ENCODE measurements at places on chromosomes 16 and 17.

DNA sequence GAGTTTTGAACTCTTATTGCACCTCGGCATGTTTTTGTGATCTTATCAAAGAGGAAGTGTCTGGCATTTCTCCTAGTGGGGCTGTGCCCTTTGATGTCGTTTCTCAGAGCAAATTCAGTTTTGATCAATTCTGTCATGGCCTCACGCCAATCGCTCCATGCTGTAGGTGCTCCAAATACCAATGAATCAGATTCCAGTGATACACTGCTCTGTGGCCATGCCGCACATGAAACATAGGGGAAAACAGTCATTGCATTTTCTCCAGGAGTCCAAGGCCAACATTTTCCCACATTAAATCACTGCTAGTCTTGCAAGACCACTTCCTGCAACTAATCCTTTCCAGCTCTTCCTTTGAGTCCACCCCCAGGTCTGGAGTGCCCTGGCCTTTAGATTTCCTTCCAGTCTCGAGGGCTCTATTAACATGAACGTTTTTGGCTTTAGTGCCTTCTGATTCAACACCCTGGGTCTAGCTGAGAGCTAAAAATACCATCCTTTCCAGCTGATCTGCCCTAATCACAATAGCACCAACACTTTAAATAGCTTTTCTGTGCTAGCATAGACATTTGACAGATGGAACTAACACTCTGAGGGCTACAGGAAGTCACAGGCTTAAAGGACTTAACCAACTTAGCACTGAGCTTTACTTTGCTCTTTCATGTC is 18.2 kb upstream of the RASL10B start:
- DNase-seq = no peak

DNA sequence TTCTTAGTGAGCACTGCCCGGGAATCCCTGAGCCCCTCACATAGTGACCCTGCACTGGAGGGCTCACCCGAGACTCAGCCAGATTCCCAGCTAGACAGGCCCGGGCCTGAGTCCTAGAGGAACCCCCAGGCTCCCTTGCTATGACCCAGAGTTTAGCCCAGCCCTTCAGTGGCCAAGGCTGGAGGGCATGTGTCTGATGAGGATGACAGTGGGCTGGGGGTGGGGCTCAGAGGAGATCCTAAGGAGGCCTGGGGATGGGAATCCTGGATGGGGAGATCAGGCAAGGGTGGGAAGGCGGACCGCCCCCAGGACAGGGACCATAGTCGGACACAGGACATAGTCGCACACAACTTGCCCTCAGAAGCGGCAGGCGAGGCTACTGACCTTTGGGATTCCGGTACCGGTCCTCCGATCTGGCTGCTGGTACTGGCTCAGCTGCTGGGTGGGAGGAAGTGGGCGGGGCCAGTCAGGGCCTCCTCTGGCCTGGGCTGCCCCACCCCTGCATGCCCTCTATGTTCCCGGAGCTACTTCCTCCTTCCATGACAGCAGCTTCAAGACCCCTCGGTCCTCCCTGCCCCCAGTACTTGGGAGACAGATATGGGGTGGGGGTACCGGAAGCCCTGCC is 1.1 kb downstream of the CD79B start:
- no peak for DNase-seq

DNA sequence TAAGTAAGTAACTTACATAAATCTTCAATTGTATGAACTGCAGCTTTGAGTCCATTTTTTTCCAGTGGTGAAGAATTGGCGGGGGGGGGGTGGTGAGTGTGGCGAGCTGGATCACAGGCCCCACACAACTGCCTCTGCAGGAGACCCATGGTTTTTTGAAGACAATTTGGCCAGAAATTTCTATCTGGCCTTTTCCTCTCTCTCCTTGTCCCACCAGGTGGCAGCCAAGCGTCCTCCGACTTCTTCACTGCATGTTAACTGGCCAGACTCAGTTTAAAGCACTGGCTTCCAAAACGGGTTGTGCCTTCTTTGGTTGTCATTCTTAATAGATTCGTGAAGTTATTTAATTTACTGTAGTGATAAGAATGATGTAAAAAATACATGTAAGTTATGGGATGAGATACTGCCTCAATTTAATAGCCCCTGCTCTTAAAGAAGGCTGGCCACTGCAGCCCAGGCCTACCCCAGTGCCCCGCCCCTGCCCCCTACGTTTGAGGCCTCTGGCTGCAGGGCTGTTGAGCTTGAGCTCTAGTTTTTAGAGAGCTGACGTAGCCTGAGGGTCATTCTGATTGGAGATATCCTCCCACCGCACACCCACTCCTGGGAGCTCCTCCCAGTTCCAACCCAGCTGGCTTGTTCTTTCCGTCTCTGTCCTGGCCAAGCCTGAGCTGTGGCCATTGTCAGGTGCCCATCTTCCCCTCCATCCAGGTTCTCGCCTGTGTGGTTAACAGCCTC is 36.4 kb downstream of the AKAP1 start:
- DNase-seq = no peak

GRCh38 chr16:49068224-49068623 is 213.4 kb downstream of the CBLN1 start:
- no peak for DNase-seq

- DNase-seq = no peak
Measured at GRCh38 chr17:17928398-17929287, 43.6 kb downstream of the TOM1L2 start.

GRCh38 chr16:7614021-7614795 is 281.6 kb downstream of the RBFOX1 start:
- no peak for DNase-seq

DNA sequence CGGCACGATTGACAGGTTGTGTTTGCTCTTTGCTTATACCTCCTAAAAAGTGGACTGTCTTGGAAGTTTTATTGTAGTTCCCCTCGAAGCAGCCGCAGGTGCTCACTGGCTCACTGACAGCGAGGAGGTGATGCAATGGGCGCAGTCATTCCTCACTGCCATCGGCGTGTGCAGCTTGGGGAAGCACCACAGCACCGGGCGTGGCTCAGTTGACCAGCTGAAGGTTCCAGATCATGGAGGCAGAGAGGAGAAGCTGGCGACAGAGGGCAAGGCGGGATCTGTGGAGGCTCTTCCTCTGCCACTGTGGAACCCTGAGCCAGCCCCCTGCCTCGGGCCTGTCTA is 72.1 kb upstream of the TNRC6C start:
- no peak for DNase-seq

DNA sequence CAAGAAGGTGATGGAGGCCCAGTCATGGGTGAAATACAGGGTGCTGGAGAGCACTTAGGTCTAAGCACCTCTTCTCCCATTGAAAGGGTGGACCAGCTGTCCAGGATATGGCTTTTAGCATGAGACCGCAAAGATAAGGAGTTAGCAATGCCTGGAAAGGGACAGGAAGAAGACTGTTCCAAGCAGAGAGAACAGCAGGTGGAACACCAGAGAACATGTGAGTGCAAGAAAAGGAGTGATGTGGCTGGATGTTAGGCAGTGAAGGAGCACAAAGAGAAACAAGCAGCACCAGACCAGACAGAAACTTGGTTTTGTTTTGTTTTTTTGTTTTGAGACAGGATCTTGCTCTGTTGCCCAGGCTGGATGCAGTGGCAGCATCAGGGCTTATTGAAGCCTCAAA is 45.4 kb upstream of the CCL1 start:
- no peak for DNase-seq

GRCh38 chr17:61421460-61421859 is 21.8 kb downstream of the TBX2 start:
- DNase-seq = no peak

DNA sequence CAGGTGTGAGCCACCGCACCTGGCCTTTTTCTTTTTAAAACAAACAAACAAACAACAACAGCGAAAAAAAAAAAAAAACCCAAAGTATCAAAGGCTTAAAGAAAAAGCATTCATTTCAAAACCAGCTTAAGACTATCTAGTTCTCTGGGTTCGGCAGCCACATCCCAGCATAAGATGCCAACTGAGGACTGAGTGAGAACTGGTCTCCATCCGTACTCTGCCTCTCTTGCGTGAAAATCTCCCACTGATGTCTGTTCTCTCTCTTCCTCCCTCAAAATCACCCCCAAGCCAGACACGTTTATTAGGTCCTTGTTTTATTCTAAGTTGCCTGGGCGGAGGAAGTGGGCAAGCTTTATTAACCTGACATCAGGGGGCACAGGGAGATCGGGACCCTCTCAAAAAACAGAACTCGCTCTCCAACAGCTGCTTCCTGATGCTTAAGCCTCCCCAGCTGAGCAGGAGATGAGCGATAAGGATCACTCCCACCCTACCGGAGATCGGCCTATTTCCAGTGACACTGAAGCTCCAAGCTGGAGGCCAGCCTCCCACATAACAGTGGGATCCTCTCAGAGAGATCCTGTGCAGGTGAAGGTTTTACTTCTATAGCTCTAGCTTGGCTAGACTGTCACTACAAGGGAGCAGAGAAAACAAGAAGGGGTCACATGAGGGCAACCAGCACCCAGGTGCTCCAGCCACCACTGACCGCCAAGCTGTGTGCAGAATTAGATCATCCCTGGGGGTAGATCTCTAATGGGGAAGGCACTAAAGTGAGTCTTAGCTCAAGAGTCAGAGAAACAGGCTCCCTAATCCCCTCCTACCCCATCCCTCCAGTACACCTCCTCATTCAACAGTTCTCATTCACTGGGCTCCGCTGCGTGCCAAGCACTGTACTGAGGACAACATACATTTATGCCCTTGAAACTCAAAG is 13.6 kb downstream of the CDC42EP4 start:
- no peak for DNase-seq

GRCh38 chr17:68614718-68615117 is 13.6 kb upstream of the FAM20A start:
- DNase-seq = no peak

GRCh38 chr16:56606071-56606475 is 2.3 kb upstream of the MT2A start:
- no peak for DNase-seq

DNA sequence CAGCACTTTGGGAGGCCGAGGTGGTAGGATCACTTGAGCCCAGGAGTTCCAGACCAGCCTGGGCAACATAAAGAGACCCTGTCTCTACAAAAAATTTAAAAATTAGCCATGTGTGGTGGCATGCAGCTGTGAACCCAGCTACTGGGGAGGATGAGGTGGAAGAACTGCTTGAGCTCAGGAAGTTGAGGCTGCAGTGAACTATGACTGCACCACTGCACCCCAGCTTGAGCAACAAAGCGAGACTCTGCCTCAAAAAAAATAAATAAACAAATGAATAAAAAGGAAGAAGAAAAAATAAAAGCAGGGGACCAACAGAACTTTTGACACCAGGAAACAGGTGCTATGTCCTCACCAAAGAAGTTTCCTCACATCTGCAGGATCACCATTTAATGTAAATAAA is 14.2 kb downstream of the TERF2 start:
- no peak for DNase-seq

- no peak for DNase-seq
Measured at GRCh38 chr16:30473231-30474073, 910 bp downstream of the ITGAL start.

DNA sequence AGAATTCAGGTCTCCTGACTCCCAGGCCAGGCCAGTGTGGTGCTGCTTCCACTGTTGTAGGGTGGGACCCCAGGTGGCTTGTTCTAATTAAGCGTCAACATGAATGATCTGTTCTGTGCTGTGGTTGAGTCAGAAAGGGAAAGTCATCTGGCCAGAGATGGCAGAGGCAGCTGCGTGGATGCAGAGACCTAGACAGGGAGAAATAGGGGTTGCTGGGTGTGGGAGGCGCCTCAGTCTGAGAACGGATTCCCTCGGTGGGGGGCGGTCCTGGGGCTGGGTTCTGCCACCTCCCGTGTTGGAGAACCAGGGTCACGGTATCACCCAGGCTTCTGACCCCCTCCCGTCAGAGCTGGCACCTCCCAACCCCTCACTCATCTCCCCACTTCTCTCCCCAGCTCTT is 5.6 kb downstream of the FBRS start:
- DNase-seq = no peak

- DNase-seq = no peak
Measured at GRCh38 chr16:56295059-56295665, 103.9 kb downstream of the GNAO1 start.

DNA sequence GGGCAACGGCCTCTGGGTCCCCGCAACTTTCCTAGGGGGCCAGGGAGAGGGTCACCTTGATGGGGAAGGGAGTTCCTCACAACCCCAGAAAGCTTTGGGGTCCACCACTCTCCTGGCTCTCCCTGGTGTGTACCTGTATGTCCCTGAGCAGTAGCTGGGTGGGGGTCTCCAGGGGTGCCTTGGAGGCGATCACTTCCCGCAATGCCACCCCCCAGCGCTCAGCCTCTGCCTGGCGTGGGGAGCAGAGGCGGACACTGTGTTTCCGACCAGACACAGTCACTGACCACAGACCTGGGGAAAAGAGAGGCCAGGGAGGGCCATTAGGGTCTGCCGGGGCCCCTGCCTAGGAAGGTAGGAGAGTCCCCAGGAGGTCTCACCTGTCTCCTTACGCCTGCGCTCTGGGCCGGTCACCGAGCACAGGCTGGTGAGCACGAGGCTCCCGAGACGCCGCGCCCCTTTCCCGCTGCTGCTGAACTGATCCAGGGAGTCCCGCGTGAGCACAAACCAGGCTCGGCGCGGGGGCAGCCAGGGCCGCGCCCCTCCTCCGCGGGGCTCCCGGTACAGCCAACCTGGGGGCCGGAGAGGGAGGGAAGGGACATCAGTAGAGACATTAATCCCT is 3.4 kb downstream of the PLEKHH3 start:
- DNase-seq = no peak

GRCh38 chr16:28616636-28617035 is 6.8 kb upstream of the SULT1A1 start:
- no peak for DNase-seq

- DNase-seq = no peak
Measured at GRCh38 chr16:67432506-67432890, 1.6 kb downstream of the HSD11B2 start.

- no peak for DNase-seq
Measured at GRCh38 chr16:15482748-15483298, 48.4 kb downstream of the BMERB1 start.

DNA sequence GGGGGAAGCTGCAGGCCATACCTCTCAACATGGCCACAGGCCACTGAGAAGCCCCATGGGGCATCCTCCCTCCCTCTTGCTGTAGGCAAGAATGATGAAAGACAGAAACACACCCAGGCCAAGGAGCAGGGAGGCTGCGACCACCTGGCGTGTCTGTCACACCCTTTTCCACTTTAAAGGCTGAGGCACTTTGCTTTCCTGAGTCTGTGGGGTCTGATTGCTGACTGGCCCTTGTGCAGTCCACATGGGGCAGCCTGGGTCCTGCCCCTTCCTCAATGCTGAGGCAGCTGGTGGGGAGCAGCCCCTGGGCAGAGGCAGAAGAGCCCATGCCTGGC is 8.7 kb downstream of the TMEM204 start:
- no peak for DNase-seq

- no peak for DNase-seq
Measured at GRCh38 chr16:23689442-23690187, 10.9 kb downstream of the PLK1 start.
